ENCODE measurements at places on chromosomes 4 and X.

DNA sequence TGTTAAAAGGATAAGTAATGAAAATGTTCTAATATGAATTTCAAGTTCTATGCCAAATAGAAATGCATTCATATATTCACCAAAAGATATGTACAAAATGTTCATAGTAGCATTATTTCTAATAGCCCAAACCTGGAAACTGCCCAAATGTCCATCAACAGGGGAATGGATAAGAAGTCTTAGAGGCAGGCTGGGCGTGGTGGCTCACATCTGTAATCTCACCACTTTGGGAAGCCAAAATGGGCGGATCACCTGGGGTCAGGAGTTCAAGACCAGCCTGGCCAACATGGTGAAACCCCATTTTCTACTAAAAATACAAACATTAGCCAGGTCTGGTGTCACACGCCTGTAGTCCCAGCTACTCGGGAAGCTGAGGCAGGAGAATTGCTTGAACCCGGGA is 2.3 kb upstream of the HPRT1 start:
- no peak for DNase-seq

GRCh38 chrX:83022020-83022419 is 486.1 kb upstream of the POU3F4 start:
- no peak for DNase-seq

DNA sequence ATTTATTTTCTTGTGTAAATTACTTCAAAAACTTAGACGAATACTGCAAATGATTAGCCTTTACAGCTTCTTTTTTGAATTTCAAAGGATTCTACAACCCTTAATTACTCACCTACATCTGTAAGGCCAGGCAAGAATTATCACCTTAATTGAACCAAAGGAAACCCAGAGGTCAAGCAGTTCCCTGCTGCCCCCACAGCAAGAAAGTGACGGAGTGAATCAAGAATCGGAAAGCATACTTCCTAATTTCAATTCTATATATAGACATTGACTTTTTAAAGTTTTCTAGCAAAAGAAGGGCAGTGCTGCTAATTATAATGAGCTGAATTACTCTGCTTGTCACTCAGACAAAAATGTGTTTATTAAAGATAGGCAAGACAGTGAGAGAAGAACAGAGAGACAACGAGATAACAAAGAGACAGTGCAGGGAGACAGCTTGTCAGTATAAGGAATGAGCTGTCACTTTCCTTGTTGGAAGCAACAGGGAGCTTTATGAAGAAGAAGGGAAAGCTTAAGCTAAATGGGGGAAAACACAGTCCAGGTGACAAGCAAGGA is 47.5 kb upstream of the SPANXN4 start:
- DNase-seq = no peak

DNA sequence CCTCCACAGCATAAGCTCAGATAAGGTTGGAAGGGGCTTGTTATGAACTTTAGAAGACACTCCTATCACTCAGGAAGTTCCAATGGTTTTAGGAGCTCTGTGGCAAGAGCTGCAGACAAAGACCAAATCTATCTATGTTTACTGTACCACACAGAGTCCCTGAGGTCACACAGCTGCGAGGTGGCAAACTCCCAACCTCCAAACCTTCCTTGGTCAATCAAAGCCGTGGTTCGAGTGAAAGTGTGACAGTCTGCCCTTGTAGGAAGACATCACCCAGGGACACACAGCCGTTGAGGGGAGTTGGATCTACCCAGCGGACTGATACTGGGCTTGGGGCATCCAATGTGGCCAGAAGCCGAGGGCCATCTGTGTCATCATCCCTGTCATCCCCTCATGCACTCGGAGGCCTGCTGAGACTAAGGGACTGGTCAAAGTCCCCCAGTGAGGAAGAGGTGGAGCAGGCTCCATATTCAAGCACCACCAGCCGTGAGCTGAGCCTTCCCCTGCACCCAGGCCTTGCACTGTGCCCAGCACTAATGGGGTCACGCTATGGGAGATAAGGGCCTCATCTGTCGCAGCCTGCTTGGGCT is 26.8 kb downstream of the MAN2B2 start:
- DNase-seq = no peak

DNA sequence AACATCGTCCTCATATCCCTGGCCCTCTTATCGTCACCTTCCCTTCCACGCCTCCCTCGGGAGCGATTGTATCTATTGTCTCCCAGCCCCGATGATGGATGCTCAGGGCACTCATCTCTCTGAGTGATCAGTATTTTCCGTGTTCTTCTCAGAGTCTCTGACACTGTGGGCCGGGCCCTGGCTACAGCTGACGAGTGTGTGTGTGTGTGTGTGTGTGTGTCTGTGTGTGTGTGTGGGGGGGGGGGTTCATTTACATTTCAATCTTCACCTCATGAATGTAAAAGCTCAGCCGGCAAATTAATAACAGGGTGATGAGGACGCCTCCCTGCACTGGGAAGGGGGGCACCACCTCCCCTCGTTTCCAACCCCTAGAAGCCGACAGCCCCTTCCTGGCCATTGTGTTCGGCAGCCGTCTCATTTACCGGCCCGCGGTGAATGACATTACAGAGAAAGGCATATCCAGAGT is 159.5 kb downstream of the SHOX start:
- DNase-seq = peak; percentile 62

DNA sequence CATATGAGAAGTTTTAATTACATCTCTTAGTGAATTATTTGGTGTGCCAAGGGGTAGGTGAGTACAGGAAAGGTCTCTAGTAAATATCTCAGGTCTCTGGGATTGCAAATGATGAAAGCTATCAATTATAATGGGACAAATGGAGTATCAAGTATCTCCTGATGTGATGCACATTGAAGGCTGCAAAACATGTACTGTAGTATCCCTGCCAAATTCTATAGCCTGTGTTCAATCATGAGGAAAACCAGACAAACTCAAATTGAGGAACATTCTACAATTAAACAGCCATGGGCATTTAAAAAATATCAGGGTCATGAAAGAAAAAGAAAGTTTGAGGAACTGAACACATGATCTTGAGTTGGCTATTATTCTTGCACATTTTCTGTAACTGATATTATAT is 665.4 kb upstream of the PABPC4L start:
- DNase-seq = no peak

DNA sequence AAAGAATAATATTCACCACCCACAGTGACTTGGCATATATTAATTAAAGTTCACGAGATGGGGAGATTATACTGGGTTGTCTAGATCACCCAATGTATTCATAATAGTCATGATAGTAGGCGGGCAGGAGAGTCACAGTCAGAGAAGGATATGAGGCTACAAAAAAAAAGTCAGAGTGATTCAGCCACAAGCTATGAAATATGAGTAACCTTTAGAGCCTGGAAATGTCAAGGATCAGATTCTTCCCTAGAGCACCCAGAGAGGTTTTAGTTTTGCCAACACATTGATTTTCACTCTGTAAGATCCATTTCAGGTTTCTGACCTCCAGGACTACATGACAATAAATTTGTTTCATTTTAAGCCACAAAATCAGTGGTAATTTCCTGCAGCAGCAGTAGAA is 501.9 kb downstream of the GABRG1 start:
- no peak for DNase-seq

GRCh38 chr4:150033081-150033480 is 45.2 kb upstream of the DCLK2 start:
- DNase-seq = no peak

GRCh38 chr4:187000281-187000680 is 276.6 kb upstream of the FAT1 start:
- no peak for DNase-seq

DNA sequence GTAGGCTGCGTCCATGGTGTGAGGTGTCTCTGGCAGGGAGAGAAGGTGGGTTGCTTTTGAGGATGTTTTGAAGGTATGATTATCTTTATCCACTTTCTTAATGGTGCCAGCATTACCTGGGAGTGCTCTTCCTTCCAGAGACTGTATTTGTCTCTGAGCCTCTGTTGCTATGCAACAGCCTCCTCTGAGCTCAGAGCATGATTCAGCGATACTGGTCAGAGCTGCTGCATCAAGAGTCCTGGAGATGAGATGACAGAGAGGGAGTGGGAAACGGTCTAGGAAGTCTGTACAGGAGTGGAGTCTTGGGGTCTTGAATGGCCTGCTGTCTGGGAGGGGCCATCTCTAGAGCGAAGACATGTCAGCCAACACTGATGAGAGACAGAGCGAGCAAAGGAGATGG is 104.4 kb upstream of the RAB40AL start:
- peak; percentile 1 for DNase-seq

- no peak for DNase-seq
Observed at GRCh38 chr4:18736551-18736950, 715.0 kb upstream of the LCORL start.

DNA sequence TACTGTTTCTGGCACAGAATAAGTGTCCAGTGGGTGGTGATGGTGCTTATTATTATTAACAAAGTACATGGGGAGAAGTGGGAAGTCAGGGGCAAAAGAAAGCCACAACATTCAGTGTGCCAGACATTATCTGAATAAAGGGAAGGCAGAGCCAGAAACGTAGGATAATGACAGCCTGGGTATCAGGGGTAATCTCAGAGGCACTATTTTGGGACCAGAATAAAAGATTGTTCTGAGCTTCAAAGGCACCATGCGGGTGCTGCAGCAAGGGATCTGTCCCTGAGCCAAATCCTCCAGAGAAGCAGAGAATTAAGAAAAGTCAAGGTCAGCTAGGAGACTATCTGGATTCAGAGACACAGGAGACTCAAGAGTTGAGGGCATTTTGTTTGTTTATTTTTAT is 328.8 kb upstream of the GATB start:
- no peak for DNase-seq

GRCh38 chr4:136643416-136643815 is 888.9 kb downstream of the PCDH18 start:
- DNase-seq = no peak

DNA sequence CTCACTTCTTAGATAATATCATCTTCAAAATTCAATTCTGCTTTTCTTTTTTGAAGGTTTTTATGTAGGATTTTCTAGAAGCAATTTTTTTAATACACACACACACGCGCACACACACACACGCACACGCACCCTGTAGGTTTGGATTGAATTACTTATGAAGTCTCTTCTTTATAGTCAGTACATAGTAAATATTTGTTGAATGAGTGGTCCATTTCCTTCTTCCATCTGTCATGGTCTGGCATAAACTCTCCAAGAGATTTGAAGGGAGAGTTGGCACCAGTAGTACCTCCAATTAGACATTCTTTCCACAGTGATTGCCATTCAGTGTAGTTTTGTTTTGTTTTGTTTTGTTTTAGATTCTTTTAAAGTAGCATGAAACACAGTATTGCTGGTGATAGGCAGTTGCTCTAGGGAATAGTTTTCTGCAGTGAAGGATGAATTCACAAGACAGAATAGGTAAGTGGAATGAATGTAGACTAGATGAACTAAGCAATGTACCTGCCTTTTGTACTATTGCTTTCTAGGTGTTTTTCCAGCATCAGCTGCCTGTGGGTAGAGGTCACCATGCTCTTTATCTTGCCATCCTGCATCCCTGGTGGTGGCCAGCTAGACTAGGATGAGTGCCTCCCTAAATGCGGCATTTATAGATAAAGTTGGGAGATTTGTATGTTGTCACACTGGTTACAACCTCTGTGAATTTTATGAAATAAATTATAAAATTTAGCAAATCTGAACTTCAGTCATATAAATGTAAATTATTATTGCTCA is 20.5 kb downstream of the PDLIM5 start:
- DNase-seq = no peak

DNA sequence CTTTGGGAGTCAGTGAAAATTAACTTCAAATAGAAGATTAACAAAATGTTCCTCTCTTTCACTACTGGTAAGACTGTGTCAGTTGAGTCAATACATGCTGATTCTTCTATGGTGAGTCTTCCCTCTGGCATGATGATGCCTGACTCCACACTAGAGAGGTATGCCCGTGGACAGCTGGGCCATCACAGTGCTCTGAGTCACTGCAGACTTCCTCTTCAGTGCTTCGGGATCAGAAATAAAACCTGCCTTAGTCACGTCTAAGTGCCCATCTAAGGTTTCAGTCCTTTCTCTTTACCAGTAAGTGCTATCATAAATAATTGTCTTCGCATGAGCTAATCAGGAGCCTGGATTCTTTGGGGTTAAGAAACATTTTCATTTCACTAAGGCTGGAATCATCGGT is 1.6 kb upstream of the ASB5 start:
- peak; percentile 40 for DNase-seq

DNA sequence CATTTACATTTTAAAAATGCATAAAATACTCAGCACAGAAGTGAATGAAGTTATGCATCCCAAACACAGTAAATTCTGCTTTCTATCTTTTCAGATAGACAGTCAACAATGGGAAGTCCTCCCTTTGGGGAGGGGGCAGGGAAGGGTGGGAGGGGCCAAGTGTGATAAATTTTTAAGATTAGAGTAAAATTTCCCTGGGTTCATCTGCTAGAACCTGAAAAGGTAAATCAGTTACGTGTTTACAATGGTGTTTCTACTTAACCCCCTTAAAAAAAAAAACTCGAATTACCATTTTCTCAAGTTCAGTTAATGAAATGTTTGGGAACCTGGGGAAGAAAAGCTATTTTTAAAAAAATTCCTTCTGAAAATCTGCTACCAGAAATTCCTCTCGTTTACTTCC is 9.1 kb downstream of the PITX2 start:
- no peak for DNase-seq

DNA sequence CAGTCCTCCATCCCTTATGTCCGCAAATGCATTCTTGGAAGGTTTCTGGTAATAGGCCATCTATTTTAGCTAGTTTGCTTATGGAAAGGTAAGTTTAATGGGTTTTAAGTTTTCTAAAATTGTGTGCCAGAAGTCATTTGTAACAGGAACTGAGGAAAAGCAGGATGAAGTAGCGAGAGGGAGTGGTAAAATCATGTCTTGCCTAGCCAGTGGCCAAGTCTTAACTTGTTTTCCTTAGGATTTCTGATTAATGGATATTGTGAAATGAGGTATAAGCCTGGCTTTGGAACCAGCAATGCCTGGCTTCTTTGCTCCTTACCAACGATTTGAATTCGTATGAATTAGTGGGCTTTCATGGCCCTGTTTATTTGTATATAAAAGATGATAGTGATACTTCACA is 7.3 kb downstream of the SEC24B start:
- no peak for DNase-seq

DNA sequence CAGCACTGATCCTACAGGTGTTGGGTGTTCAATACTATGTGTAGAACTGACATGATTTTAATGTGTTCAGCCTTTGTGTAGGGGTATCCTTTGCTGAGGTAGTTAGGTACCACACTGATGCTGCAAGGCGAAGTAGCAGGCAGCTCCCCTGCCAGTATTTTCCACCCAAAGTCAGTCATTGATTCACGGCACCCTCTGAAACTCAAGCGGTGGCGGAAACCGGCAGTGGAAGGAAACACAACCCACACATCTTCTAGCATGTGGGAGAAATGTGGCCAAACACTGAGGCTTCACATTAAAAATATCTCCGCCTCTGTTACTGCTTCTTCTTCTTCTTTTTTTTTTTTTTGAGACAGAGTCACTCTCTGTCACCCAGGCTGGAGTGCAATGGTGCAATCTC is 126.3 kb downstream of the AASDH start:
- no peak for DNase-seq

DNA sequence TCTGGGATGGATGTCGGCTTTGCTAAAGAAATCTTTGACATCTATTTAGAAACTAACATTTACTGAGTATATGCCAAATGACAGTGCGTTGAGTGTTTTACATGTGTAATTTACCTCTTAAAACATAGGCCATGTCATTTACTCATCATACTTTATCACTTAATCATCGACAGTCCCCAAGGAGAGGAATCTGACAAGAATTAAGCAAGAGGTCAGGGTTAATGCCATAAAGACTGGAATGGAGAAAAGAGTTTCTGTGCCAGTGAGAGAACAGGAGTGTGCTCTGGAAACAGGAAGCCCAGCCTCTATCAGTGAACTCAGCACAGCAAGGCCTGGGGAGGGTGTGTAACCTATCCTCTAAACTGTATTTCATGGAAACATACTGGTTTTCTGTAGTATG is 28.0 kb upstream of the AMOT start:
- DNase-seq = no peak

GRCh38 chr4:176002007-176002613 is 63.5 kb upstream of the WDR17 start:
- DNase-seq = peak; percentile 89

All from eye (tissue), 1 donor.